ENCODE measurements at places on chromosomes 3 and 15.
A peak's percentile ranks its signal among the peaks of the same experiment; 100 is the strongest.

DNA sequence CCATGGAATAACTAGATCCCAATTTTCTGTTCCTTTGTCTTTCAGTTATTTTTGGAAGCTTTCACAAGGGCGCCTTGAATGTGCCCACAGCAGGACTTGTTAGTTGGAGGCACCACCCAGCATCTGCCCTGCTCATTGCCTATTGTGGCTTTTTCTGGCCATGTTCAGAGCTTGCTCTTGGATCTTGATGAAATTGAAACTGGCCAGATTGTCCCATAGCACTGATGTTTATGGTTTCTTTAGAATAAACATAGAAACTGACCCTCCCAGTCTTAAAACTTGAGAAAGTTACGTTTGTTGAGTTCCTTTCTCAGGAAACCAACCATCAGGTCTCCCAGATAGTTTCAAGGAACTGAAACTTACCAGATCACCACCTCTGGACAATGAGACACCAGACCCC, 474.7 kb downstream of the IL5RA start:
- no peak for DNase-seq

- no peak for DNase-seq
Measured at GRCh38 chr3:166498446-166498845, 661.2 kb upstream of the BCHE start.

DNA sequence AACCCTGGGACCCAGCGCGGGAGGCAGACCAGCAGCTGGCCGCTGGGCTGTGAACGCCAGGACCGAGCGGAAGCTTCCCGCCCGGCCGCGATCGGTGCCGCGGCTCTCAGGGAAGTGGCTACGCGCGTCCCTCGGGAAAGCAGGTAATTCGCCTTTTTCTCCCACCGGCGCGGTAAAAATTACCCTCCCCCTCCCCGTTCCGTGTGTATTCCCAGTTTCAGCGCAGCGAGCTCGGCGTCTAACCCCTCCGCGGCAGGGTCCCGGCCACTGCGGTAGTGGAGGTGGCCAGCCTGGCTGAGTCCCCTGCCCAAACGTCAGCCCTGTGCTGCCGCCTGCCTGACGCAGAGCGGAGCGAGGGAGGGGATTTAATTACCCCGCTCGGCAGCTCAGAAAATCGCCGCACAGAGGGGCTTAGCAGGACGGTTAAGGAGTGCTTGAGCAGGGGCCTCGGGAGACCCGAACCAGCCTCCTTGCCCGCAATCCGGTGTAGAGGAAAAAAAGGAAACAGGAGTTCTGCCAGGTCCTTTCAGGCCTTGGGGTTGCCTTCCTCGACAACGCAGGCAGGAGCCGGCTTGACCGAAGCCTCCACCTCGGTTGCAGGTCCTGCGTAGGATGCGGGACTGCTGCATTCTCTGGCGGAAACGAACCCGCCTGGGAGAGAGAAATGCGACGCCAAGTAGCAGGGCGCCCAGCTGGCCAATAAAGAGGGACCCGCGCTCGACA, 2.9 kb downstream of the GATA2 start:
- peak; percentile 30 for DNase-seq

DNA sequence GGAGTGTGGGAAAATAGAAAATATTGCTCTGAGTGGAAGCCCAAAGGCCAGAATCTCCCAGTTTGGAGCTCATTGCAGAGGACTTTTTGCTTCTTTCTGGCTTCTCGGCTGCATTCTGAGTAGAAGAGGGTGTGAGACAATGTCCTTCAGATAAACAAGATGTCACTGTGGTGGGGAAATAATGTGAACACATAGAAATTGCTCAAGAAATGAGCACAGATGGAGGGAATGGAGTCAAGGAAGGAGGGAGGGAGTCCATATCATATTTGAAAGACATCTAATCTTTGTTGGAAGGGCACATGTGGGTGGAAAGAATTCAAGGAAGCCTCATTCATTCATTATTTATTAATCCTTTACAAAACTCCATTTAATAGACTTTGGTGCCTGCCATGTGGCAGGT, 145.3 kb downstream of the FAM43A start:
- no peak for DNase-seq

DNA sequence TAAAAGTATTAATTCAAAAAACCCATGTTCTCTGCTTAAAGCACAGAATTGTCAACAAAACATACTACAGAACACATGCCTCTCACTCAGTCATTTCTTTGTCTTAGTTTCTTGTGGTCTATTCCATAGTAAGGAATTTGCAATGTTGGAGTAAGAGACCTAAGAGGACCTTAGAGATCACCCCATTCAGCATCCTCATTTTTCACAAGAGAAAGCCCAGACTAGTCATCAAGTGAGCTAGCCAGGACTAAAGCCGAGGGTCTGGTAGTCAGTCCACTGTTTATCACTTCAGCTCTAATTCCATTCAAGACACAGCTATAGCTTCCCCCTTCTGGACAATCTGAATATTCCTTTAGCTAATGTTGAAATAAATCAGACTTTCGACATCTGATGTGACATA, 601.1 kb downstream of the FHIT start:
- no peak for DNase-seq

DNA sequence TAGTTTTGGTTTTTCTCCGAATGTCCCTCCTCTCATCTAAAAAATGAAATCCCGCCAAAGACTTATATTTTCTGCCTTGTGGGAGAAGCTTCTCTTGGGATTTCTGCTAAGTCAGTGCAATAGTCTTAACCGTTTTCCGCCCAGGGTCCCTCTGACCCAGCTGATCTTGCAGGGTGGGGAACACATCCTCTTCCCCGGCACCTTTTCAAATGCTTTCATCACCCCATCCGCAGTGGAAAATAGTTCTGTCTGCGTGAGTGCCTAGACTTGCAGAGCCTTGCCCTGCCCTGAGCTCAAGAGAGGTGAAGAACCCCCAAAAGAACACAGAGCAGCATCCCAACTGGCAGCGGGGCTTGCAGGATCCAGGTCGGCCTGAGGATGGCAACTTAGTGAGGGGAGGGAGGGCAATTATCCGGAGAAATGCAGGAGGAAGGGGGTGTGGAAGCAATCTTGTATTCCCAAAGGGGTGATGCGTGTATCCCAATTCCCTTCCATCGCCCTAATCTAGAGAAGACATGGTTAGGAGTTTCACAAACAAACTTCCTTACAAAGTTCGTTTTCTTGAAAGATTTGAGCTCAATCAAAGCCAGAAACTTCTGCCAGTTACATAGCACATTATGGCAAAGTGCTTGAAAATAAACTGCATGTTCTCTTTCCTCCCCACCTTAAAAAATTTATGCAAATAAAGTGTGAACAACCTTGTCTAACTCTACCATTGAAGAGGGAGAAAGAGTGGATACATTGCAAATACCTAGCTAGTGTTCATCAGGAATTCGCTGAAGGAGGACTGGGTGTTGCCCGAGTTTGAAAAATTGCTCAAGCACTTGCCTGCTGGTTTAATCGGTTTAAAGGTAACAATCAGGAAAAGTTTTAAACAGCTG, 79.9 kb downstream of the NR2F2 start:
- DNase-seq = no peak

- DNase-seq = no peak
Measured at GRCh38 chr3:15341030-15341726, 8.8 kb upstream of the SH3BP5 start.

DNA sequence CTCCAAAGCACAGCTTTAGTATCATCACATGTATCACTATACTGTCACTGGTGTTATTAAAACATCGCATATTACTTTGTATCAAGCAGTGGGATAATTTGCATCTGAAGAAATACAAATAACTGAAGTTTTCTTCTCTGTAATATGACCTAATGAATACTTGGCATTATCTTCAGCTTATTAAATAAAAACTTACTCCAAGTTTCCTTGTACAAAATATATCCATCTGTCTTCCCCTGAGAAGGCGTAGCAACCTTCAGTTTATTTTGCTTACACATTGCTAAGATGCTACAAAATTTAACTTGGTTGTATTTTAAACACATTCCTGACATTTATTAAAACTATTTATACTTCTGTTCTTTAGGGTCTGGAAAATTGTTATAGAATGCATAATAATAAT, 13.7 kb downstream of the FGF7 start:
- no peak for DNase-seq

- DNase-seq = peak; percentile 89
Measured at GRCh38 chr3:139468399-139468798, 7.9 kb downstream of the RBP2 start.

Data from DMS79 treated with DMSO at 0.1 percent for 48 hours (cell line).